ENCODE measurements at places on chromosomes 13 and 19.

- no peak for DNase-seq
These were observed 799 bp upstream of the C1QTNF9B start for GRCh38 chr13:23898101-23898500.

- DNase-seq = no peak
These were observed at the start of gene ZNF432 for GRCh38 chr19:52048555-52049501. Gene ZNF432, minus strand, starts transcription at chr19:52048838. Its CDS starts 1,970 bp downstream, at chr19:52046868.

GRCh38 chr19:2255112-2255845 is 938 bp downstream of the JSRP1 start:
- no peak for DNase-seq

- DNase-seq = no peak
These were observed 13.8 kb downstream of the SIPA1L3 start for GRCh38 chr19:37920591-37921450.

- DNase-seq = no peak
These were observed 598.7 kb upstream of the KLF12 start for GRCh38 chr13:74732736-74733385.

GRCh38 chr13:44575741-44576350 is at the start of gene TSC22D1:
Gene TSC22D1, minus strand, starts transcription at chr13:44576330. Its CDS starts 256 bp downstream, at chr13:44576074.
- DNase-seq = peak; percentile 38

DNA sequence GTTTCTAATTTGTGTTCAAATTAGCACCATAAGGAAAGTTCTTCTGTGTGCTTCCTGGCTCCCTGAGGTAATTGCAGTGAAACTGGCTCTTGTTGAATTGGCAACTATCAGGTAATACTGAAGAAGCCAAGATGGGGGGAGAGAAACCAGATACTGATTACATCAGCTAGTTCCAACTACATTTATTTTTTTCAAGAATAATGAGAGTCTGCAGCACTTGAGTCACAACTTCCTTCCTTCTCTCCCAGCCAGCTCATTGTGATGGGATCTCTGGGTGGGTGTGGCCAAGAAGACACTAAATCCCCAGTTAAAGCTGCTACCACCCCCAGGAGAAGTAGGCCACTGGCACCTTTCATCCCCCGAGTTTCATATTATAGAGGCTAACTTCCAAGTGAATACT is 100.7 kb upstream of the RXFP2 start:
- no peak for DNase-seq

GRCh38 chr13:51785712-51786424 is 18.1 kb downstream of the DHRS12 start:
- no peak for DNase-seq

GRCh38 chr13:112756967-112757758 is 67.3 kb downstream of the ATP11A start:
- no peak for DNase-seq

DNA sequence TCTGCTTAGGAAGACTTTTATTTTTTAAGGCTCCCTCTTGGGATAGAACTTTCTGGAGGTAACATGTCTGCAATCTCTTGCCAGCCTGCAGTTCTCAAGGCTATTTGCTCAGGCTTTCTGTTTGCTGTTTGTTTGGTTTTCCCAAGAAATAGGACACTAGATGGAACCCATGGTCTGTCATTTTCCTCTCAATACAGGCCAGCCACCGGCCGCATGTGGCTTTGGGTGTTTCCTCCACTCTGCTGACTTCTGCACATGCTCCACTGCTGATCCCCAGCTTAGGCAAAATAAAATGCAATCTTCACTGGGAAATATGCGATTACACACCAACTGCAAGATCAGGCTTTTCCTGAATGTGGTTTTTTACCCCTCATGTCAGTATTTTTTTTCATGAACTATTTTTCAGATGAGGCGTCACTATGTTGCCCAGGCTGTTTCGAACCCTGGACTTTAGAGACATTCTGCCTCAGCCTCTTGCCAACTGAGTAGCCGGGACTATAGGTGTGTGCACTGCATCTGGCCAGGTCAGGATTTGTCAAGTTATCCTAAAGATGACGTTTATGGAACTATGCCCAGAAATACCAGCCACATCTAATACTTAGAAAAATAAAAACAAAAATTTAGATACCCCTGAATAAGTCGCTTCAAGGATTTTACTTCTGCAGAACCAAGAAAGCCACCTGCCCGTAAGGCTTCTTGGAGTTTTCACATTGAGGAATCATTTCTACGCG is 94.3 kb upstream of the PABPC3 start:
- no peak for DNase-seq

Data from OCI-LY7 (cell line).